ENCODE measurements at places on chromosomes 12 and 14.

GRCh38 chr12:40971911-40972310, 216.2 kb upstream of the PDZRN4 start:
- no peaks in the 10 kb centered on the region for H3K4me1 ChIP-seq
- no peak for DNase-seq
- no peaks in the 10 kb centered on the region for H3K27me3 ChIP-seq
- H3K27ac ChIP-seq = no peak overlapping the region
- no peak overlapping the region for H3K4me3 ChIP-seq

DNA sequence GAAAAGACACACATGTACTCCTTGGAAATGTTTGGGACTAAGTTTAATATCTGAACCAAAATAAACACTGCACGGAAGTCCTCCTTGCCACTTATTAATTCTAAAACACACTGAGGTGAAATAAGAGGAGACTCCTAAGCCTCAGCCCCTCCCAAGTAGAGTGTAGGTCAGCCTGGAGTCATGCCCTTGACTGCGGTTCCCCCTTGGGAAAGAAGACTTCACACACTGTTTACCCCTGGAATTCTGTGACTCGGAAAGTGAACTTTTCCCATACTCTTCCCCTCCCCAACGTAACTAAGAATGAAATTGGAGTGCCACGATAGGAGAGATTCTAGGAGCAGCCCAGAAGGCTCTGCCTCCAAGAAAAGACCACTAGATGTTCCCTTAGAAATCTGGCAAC, 8.6 kb upstream of the TFCP2 start:
- no peak overlapping the region for H3K27ac ChIP-seq
- DNase-seq = no peak
- no peaks in the 10 kb centered on the region for H3K4me1 ChIP-seq
- no peaks in the 10 kb centered on the region for H3K27me3 ChIP-seq
- H3K4me3 ChIP-seq = no peak overlapping the region

- H3K4me1 ChIP-seq = peaks cover 5% of the 10 kb centered on the region
- no peak overlapping the region for H3K27ac ChIP-seq
- H3K36me3 ChIP-seq = no peaks in the 10 kb centered on the region
- no peak overlapping the region for H3K4me3 ChIP-seq
- no peaks in the 10 kb centered on the region for H3K27me3 ChIP-seq
Observed at GRCh38 chr12:92229381-92229780, 83.7 kb upstream of the BTG1 start.

DNA sequence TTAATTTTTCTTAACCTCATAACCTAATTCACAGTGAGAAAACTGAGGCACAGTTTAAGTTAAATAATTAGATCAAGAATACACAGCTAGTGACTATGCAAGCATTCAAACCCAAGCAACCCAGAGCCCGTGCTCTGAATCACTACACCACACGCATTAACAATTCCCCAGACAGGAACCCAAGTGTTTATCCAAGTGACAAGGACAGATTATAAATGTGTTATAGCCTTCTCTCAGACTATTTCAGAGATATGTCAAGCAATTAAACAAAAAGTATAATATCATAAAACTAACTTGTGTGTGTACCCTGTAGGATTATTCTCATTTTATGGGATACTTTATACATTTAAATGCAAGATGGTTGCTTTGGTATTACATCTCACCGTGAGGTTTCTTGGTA, 43.8 kb downstream of the MED13L start:
- no peak overlapping the region for H3K27ac ChIP-seq
- H3K36me3 ChIP-seq = no peaks in the 10 kb centered on the region
- H3K4me3 ChIP-seq = no peak overlapping the region
- DNase-seq = no peak
- H3K4me1 ChIP-seq = peaks cover 14% of the 10 kb centered on the region
- no peaks in the 10 kb centered on the region for H3K27me3 ChIP-seq

DNA sequence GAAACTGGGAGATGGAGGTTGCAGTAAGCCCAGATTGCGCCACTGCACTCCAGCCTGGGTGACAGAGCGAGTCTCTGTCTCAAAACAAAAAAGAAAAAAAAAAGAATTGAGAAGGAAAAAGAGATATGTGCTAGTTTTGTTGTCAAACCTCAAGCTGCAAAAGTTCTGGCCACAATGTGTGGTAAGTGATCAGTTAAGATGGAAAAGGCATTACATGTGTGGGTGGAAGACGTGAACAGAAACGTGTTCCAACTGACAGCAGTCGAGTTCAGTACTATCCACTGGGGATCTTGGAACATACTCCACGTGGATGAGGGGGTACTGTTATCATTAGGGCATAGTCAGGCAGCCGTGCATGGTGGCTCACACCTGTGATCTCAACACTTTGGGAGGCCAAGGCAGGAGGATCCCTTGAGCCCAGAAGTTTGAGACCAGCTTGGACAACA, 17.3 kb downstream of the GPR68 start:
- no peaks in the 10 kb centered on the region for H3K4me1 ChIP-seq
- no peak for DNase-seq
- no peak overlapping the region for H3K27ac ChIP-seq
- no peaks in the 10 kb centered on the region for H3K27me3 ChIP-seq
